ENCODE measurements at places on chromosomes 3 and 15.

DNA sequence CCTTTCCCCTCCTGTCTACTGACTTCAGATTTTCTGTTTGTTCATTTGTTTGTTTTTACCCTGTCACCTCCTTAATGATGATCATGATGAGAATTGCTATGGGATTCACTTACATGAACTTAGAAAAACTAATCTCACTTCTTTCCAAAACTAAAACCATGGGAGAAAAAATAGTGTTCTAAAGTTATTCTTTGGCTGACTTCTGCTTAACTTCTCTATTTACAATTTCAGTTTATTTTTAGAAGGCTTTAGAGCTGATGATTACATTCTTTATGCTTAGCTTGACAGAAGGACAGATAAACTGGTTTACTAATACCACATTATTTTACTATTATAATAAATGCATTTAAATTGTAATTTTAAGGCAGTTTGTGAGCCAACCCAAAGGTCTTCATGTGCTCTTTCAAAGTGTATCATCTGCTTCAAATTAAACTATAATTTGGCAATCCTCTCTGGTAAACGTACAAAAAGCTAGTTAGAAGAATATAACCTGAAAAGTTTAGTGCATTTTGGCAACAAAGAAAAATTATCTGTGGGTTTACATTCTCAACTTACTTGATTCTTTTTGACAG lies 676.8 kb upstream of the UBE2E2 start:
- no peak for DNase-seq

GRCh38 chr15:77818484-77819047 lies 185.9 kb upstream of the LINGO1 start:
- no peak for DNase-seq

DNA sequence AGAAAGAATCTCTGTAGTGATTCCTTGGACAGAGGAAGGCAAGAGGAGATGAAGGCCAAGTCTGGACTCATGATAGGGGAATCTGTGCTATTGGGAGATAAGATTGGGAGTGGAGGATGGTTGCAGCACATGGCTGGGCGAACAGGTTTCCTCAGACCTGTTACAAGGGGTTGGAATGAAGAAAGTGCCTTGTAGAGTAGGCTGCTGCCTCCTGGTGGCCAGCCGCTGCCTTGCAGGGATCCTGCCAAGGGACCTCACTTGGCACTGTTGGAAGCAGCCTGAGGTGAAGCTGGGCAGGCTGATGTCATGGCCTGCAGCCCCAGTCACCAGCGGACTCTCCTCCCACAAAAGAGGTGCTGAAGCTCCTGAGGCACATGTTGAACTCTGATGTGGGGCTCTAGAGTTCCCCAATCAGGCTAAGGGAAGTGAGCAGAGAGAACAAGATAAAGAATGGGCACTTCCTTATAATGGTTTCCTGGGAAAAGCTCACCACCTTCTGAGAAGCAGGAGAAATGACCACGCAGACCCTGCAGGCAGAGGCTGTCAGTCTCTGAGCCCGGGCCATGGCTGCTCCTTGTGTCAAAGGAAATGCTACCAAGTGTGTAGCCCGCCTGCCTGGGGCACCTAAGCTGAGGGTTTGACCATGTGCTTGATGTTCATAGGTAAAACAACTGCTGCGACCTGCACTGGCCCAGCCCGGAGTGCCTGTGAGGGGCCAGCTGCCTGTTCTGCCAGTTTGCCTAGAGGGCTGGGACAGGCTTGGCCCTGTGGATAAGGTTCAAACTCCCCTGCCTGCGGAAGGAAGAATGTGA lies 1.6 kb upstream of the TEX264 start:
- DNase-seq, result peak; percentile 15

DNA sequence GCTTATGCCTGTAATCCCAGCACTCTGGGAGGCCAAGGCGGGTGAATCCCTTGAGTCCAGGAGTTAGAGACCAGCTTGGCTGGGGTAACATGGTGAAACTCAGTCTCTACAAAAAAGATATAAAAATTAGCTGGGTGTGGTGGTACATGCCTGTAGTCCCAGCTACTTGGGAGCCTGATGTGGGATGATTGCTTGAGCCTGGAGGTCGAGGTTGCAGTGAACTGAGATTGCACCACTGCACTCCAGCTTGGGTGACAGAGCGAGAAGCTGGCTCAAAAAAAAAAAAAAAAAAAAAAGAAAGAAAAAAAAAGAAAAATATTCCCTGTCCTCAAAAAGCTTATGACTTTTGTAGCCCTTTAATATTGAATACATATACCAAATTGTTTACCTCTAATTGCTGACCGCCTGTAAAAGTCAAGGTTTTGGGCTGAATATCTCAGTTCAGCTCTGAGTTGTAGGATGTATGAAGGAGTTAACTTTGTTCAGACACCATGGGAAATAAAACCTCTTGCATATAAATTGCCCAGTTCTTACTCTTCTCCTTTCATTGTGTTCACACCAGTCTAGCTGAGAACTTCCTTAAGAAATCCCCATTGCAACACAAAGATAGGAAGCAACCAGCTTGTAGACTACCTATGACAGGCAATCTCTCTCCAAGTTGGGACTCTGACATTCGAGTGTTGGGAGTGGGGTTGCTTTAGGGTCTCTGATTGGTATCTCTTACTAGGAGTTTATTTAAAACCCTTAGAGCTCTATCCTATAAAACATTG lies 97.6 kb upstream of the RASGRP1 start:
- DNase-seq, result no peak

GRCh38 chr3:143343944-143344343 lies 224.4 kb downstream of the CHST2 start:
- no peak for DNase-seq

GRCh38 chr3:152266221-152266995 lies 2.3 kb upstream of the MBNL1 start:
- no peak for DNase-seq

DNA sequence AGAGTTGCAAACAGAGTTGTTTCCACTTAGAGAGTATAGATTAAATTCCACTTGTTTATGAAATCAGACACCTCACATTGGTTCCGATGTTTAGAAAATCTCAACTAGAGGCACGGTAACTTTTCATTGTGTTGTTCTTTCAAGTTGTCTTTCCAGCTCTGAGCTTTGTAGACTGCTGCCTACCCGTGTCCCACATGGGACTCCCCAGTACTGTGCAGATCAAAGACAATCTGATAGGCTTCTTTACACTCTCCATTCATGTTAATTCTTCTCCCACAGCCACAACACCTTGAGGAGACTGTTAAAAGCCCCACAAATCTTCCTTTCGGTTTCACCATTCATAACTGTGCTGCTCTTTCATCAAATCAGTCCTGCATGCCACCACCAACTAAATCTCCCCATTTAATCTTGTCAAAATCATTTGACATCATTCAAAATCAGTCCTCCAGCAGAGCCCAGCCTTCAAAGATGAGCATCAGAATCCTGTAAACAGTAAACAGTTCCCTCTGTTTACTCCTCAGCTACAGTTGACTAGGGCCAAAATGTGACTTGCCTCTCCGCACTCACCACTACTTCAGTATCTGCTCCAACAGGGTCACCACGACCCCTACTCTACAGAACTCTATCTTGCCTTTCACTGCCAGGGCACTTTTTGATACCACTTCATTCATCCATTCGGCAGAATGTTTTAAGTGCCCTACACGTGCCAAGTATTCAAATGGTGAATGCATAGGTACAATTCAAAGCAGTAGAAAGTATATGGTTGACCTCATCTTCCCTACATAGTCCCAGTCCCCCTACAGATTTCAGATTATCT lies 8.3 kb downstream of the ANXA2 start:
- DNase-seq, result no peak

GRCh38 chr3:127234778-127235177 lies 41.8 kb downstream of the PRR23E start:
- DNase-seq, result no peak

DNA sequence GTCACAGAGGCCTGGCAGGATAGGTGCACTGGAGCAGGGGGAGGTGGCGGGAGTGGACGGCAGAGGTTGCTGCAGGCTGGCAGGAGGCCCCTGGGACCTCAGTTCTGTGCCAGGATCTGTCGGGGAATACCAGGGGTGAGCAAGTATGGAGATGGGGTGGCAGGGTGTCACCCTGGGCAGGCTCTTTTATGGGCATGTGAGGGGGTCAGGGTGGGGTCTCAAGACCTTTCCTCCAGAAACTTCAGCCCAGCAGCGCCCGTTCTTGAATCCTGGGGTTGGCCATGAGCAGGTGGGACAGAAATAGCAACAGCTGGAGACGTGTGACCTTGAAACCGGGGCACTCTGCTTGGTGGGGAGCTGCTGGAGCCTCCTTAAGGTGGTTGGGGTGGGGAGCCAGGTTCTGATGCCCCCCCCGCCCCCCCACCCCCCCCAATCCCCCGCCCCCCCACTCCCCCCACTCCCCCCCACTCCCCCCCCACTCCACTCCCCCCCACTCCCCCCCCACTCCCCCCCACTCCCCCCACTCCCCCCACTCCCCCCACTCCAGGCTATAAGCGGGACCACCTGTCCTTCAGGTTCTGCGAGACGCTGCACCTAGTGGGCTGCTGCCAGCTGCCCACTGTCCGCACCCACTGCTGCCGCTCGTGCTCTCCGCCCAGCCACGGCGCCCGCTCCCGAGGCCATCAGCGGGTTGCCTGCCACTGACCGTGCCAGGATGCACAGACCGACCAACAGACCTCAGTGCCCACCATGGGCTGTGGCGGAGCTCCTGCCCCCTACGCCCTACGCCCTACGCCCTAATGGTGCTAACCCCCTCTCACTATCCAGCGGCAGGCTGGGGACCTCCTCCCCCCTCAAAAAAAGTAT lies 84.9 kb downstream of the TBC1D2B start:
- DNase-seq, result no peak

GRCh38 chr3:177448987-177449359 lies 251.7 kb upstream of the TBL1XR1 start:
- DNase-seq, result no peak

DNA sequence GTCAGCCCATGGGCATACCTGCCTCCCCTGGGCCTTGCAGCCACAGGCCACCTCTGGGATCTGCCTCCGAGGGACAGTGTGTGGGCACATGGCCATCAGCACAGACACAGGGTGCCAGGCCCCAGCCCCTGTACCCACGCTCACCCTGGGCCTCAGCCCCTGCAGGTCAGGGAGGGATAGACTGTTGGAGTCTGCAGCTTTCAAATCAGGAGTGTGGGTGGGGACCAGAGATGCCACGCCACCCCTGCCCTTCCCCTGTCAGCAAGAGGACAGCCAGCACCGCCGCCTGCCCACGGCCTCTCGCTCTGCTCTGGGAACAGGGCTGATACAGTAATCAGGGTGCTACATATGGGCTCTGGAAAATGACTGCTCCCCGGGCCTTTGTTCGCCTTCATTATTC lies 72.7 kb downstream of the DNAJB8 start:
- no peak for DNase-seq

DNA sequence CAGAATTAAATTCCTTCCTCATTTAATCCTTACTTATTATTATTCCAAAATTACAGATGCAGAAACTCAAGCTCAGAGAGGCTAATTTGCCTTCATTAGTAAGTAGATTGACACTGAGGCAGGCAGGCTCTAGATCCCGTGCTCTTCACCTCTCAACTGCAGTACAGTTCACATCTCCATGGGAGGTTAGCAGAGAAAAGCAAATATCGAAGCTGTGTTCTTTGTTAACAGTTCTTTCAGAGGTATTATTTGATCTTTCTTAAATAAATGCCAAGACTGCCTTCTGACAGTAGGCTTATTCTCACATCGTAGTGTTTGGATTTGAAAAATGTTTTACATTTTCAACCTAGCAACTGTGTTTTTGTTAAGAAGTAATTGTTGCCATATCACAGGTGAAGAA lies 15.9 kb upstream of the FAH start:
- DNase-seq, result no peak

DNA sequence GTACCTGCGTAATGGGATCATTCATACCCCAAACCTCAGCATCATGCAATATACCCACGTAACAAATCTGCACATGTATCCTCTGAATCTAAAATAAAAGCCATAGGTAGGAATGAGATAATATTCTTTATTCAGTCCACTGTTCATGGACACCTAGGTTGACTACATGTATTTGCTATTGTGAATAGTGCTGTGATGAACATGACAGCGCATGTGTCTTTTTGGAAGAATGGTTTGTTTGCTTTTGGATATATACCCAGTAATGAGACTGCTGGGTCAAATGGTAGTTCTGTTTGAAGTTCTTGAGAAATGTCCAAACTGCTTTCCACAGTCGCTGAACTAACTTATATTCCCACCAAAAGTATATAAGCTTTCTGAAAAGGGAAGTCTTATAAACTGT lies 117.9 kb upstream of the FAM3D start:
- no peak for DNase-seq

GRCh38 chr15:77048135-77048876 lies 22.6 kb downstream of the TSPAN3 start:
- no peak for DNase-seq

- DNase-seq, result no peak
Observed at GRCh38 chr3:130939753-130940152, 45.9 kb downstream of the ATP2C1 start.

GRCh38 chr3:29212789-29213433 lies 68.0 kb upstream of the RBMS3 start:
- DNase-seq, result no peak

DNA sequence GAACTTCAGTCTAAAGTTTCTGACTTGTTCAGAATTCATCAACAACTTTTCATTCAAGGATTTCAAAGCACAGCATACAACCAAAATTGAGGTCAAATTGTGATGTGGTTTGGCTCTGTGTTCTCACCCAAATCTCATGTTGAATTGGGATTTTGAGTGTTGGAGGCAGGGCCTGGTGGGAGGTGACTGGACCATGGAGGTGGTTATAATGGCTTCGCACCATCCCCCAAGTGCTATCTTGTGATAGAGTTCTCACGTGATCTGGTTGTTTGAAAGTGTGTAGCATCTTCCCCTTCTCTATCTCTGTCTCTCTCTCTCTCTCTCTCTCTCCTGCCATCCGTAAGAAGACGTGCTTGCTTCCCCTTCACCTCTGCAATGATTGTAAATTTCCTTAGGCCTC lies 19.6 kb upstream of the SUCLG2 start:
- DNase-seq, result no peak
